Activated B cell treated with CpG ODN at 0.5 μM for 24 hours (primary cell): ENCODE measurements at places on chromosomes 1 and 21. TPM values are rescaled to one million over a fixed set of nuclear protein-coding genes. Genes with fewer than 3 reads are reported as not detected.

ANKRD34A gene
- total RNA-seq, result 1.4 and 2.4 TPM in 2 replicates

NUP210L gene
- total RNA-seq, result 0.22 and 0.27 TPM in 2 replicates

GRCh38 chr1:31390071-31390470, 17.2 kb upstream of the FABP3 start:
- DNase-seq, result no peak

- DNase-seq, result no peak
Measured at GRCh38 chr1:203907901-203908300, 46.5 kb downstream of the SNRPE start.
